T follicular helper cell (primary cell): ENCODE measurements at places on chromosomes 1 and 21.

- no peak for DNase-seq
Observed at GRCh38 chr21:31042080-31042464, 3.8 kb upstream of the KRTAP19-8 start.

GRCh38 chr1:234841710-234842231 lies 231.8 kb upstream of the IRF2BP2 start:
- no peak for DNase-seq

DNA sequence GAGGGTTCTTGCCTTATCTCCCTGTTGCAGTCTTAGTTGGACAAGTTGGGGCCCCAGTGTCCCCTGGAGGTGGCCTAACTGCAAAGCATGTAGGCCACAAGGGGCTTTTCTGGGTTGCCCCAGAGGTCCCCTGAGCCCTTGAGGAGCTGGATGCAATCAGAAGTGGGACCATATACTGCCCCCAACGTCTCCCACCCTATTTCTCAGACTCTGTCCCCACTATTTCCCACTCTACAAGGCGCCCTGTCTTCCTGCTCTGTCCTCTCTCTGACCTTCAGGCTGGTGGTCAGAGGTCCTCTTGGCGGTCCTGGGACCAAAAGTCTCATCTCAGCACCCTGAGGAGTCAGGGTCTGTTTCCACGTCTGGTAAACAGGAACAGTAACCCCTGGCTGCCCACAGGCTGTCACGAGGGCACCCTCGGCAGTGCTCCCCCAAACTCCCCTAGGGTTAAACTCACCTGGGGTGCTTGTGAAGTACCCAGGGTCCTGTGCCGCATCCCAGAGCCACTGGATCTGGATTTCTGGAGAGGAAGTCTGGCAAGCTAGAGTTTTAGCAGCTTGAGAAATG lies 14.9 kb downstream of the PROK1 start:
- no peak for DNase-seq

DNA sequence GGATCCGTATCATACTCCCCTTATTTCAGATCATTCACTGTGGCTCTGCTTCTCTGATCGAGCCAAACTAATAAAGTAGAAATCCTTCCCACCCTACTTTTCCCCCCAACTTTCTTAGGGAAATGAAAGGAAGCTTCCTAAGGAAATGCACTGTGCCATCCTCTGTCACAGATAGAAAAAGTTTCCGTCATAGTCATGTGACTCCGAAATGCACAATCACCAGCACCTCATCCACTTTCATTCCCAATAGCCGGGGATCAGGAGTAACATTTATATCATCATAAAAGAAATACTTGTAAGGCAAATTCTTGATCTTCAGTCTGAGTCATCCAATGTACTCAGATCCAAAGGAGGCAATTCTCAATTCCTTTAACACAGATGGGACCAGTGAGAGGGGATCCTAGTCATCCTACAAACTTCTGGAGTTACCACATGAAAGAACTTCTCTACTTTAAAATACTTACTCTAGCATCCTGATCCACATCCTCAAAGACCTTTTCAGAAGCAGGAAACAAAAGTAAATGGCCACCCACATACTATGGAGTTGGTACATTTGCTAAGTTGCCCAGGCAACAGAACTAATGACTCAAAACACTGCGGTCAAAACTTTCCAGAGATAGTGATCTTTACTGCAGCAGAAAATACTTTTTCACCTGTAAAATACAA lies 97.8 kb upstream of the ZC3H11B start:
- no peak for DNase-seq

- no peak for DNase-seq
Observed at GRCh38 chr1:225996946-225997545, 2.1 kb downstream of the SDE2 start.

- DNase-seq, result no peak
Observed at GRCh38 chr1:19689856-19690255, 25.2 kb downstream of the HTR6 start.

DNA sequence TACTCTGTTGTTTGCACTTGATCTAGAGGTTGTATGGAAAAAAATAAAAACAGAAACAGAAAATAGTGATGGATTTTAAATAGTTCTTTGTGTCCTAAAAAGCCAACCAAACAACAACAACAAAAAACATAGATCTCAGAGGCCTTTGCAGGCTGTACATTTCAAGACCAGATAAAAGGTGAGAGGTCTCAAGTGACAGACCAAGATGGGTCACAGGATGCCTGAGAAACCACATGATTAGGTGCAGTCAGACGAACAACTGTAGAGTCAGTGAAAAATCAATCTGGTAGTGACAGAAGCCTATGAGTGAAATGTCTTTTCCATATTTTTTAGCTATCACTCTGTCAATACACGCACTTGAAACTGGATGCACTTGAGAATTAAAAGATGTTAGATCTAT lies 193.5 kb upstream of the SAMSN1 start:
- DNase-seq, result no peak

- no peak for DNase-seq
Observed at GRCh38 chr21:36542312-36543101, 62.6 kb upstream of the CLDN14 start.

- no peak for DNase-seq
Observed at GRCh38 chr1:9573723-9574122, 15.0 kb upstream of the TMEM201 start.

DNA sequence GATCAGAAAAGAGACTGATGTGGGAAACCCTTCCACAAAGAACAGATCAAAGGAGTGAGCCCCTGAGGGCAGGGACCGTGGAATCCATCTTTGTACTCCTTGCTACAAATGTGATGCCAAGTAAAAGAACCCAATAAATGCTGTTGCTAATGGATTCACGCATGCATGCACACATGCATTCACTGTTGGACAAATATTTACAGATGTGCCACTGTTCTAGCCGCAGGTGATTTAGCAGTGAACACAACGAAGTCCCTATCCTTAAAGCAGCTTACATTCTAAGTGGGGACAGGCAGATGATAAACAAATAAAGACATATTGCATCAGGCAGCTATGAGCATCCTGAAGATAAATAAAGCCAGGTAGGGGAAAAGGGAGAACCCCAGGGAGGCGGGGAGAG lies 67.8 kb downstream of the ITPKB start:
- no peak for DNase-seq

DNA sequence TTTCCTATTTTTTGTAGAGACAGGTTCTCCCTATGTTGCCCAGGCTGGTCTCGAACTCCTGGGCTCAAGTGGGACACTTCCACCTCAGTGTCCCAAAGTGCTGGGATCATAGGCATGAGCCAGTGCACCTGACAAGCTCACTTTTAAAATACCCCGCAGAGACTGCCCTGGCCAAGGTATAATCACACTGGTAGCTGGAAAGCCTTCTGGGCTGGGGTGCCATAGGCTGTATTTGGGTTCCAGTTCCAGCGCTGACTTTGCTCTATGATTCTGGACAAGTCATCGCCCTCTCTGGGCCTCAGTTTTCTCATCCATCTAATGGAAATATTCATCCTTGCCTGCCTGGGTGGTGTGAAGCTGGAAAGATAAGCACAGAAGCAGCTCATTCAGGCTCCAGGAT lies 10.4 kb downstream of the LDLRAD1 start:
- no peak for DNase-seq

DNA sequence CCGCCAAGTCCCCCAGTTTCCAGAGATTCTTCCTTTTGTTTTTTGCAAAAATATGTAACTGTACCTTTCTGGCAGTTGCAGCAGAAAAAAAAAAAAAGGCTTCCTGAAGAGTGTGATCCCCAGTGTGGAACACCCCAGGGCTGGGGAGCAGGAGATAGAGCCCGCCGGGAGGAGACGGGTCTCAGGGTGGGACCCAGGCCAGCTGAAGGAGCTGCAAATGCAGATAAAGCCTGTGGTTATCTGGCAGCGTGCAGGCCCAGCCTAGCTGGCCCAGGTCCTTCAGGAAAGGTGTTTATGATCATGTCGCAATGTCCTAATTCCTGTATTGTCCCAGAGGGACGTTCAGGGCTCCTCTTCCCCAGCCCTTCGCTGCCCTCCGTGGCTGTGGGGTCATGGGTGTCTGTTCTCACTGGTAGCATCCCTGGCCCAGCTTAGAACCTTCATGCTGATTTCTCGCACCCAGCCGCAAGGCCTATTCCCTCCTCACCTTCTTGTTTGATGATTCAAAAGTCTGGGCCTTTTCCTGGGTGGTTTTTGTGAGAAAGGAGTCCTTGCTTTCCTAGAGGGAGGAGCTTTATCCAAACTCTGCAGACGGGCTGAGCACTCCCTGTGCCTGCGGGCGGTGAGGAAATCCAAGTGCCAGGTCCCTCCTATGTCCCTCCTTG lies 26.2 kb downstream of the RNF187 start:
- DNase-seq, result no peak

- DNase-seq, result no peak
Observed at GRCh38 chr21:18384771-18385170, 18.8 kb downstream of the TMPRSS15 start.

GRCh38 chr1:41578712-41579335 lies 94.3 kb upstream of the EDN2 start:
- no peak for DNase-seq

DNA sequence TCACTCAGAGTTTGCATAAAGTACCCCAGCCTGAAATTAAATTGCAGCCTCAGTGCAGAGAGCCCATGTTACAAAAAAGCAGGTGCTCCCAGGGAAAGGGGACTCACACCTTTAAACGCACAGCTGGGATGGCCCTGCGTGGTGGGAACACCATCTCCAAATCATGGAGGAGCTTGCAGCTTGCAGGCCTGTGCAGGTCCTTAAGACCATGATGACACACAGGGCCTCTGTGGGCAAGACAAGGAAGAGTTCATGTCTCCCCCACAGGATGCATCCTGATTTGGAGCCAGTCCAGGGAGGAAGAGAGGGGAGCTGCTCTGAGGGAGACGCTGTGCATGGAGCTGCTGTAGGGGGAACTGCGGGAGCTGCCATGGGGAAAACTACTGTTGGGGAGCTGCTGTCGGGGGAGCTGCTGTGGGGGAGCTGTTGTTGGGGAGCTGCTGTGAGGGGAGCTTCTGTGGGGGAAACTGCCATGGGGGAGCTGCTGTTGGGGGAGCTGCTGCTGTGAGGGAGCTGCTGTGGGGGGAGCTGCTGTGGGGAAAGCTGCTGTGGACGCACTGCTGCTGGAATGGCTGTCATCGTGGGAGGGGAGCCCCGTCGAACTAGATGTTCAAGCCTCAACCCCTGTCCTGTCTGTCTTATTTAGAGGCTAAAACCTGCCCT lies 113.9 kb downstream of the MATN1 start:
- no peak for DNase-seq

GRCh38 chr1:58346036-58346355 lies 200.5 kb downstream of the OMA1 start:
- no peak for DNase-seq

- DNase-seq, result no peak
Observed at GRCh38 chr1:160376525-160377131, 9.8 kb downstream of the NHLH1 start.

GRCh38 chr1:27005648-27006496 lies 6.8 kb downstream of the TENT5B start:
- DNase-seq, result no peak

DNA sequence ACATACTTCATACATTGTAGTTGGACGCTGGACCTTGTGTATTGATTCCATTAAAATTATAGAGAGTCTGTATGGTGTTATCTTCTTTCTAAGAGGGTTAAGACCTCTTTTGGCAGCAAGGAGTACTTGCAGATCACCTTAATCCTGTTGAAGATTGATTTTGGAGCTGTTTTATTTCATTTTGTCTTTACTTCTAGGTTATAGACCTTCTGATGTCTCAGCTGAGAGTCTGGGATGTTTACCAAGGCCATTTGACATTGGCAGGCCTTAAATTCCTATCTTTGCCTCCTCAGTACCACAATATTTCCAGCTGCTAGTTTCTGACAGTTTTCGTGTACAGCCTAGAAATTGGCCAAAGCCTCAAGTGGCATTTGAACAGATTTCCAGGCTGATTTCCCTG lies 338.0 kb downstream of the LMO4 start:
- DNase-seq, result no peak

- DNase-seq, result no peak
Observed at GRCh38 chr1:11929849-11930248, 3.6 kb upstream of the KIAA2013 start.

GRCh38 chr21:33478182-33478581 lies 1.6 kb downstream of the TMEM50B start:
- no peak for DNase-seq

- no peak for DNase-seq
Observed at GRCh38 chr21:46517361-46517760, 58.7 kb downstream of the DIP2A start.

GRCh38 chr1:35264871-35265270 lies 3.6 kb upstream of the ZMYM4 start:
- no peak for DNase-seq

DNA sequence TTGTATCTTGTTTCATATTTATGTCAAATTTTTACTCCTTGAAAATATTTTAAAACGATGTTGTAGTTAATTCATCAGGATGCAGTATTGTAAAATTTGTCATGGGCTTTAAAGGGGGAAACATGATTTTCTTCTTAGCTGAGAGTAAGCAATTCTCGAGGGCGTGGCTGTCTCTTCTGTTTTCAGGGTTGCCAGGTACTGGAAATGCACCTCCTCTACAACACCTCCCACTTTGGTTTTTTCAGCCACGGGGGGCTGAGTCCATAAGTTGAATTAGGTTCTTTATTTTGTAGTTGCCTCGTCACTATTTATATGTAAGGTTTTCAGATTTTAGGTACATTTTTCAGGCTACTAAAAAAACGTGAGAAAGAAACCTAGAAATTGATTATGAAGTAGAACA lies 64.0 kb downstream of the PRDM2 start:
- DNase-seq, result no peak

DNA sequence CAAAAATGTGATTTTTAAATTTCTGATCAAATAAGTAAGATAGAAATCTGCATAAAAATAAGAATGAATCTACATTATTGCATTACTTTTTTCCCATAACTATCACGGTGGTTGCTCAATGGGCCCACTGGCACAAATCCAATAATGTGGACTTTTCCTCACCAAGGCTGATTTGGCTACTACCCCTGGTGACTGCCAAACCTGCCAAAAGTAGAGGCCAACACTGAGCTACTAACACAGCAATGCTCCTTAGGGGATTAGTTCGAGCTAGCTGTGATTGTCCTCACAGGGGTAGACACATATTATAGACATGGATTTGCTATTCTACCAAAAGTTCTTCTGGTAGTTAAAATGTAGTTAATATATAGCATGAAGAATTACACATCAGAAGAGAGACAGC lies 107.7 kb upstream of the ZNHIT6 start:
- no peak for DNase-seq

DNA sequence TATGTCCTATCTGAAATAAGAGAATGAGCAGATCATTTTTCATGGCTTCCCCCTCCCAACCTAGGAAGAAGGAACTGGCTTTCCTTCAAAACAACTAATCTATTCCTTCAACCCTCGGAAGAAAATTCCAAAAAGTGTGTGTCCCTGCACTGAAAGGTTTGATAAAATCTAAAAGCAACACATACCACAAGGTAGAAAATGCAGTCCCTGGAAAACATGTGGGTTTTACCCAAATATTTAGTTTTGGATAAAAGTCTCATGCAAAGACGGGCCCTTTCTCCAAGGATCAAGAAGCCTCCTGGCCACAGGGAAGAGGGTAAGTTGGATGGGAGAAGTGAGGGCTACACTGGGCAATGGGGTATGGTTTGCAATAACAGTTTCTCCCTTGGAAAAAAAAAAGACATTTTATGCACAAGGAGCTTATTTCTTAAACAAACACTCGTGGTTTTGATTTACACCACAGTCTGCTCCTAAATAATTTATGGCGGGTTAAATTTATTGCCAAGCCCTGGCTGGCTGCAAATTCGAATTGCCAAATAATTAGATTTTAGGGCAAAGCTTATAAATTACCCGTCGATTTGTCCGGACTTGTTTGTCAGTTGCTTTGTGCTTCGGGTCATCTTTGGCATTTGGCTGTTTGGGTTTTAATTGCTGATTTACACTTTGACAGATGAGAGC lies 28.9 kb downstream of the ERI3 start:
- no peak for DNase-seq

- DNase-seq, result no peak
Observed at GRCh38 chr1:89065079-89065868, at the start of gene GBP1. Gene GBP1 (minus strand): TSS chr1:89065208. CDS start chr1:89063234, 1,974 bp downstream.

- DNase-seq, result no peak
Observed at GRCh38 chr1:246153796-246154212, 353.3 kb downstream of the SMYD3 start.
